ENCODE measurements at places on chromosomes 1 and 21. TPM values are rescaled to one million over a fixed set of nuclear protein-coding genes. Genes with fewer than 3 reads are reported as not detected.

CYP4Z1 gene
- total RNA-seq, result not detected

IKBKE gene
- total RNA-seq, result 21.4 TPM

MYCL gene
- 0.72 TPM for total RNA-seq

LAX1 gene
- total RNA-seq, result not detected

LHX8 gene
- total RNA-seq, result not detected

PRCC gene
- total RNA-seq, result 10.6 TPM

CFHR2 gene
- not detected for total RNA-seq

EDN2 gene
- not detected for total RNA-seq

PAFAH2 gene
- 11.9 TPM for total RNA-seq

LCE1A gene
- total RNA-seq, result not detected

GRCh38 chr1:59669752-59670312 lies 144.9 kb upstream of the HOOK1 start:
- DNase-seq, result peak; percentile 43

DNA sequence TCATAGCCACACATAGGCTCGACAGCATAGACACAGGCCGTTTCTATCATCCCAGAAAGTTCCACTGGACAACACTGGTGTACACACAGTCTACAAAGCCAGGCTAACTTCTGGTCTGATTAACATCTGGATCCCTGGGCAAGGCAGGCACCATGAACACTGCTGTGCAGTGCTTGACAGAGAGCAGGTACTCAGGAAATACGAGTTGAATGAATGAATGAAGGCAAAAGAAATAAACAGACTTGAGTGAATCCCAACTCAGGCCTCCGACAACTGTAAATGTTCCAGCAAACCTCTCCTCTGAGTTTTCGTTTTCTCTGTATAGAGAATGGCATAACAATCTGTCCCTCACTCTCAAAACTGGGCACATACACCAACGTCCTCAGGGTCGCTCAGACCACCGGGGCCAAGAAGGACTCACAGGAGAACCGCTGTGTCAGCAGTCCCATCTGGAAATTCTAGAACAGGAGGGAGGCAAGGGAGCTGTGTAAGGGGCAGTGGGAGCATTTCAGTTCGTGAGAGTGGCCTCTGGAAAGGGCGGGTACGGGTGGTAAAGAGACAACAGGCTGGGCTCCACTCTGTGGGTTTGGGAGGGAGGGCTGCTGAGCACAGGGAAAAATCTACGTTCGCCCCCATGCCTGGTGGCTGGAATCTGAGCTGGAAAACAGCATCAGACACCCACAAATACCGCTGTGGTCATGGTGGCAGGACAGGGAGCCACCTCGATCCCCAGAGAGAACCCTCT lies 15.1 kb upstream of the ECE1 start:
- no peak for DNase-seq

GRCh38 chr21:44867999-44868700 lies 5.3 kb downstream of the PTTG1IP start:
- no peak for DNase-seq

- DNase-seq, result no peak
These were observed 44.0 kb upstream of the FMO2 start for GRCh38 chr1:171140956-171141687.

- no peak for DNase-seq
These were observed 44.1 kb upstream of the DOCK7 start for GRCh38 chr1:62732331-62732730.

GRCh38 chr1:213484758-213485157 lies 433.7 kb downstream of the RPS6KC1 start:
- no peak for DNase-seq

- DNase-seq, result no peak
These were observed 48.8 kb upstream of the IGSF5 start for GRCh38 chr21:39696196-39696595.

- no peak for DNase-seq
These were observed 327.0 kb upstream of the DUSP10 start for GRCh38 chr1:222068937-222069336.

DNA sequence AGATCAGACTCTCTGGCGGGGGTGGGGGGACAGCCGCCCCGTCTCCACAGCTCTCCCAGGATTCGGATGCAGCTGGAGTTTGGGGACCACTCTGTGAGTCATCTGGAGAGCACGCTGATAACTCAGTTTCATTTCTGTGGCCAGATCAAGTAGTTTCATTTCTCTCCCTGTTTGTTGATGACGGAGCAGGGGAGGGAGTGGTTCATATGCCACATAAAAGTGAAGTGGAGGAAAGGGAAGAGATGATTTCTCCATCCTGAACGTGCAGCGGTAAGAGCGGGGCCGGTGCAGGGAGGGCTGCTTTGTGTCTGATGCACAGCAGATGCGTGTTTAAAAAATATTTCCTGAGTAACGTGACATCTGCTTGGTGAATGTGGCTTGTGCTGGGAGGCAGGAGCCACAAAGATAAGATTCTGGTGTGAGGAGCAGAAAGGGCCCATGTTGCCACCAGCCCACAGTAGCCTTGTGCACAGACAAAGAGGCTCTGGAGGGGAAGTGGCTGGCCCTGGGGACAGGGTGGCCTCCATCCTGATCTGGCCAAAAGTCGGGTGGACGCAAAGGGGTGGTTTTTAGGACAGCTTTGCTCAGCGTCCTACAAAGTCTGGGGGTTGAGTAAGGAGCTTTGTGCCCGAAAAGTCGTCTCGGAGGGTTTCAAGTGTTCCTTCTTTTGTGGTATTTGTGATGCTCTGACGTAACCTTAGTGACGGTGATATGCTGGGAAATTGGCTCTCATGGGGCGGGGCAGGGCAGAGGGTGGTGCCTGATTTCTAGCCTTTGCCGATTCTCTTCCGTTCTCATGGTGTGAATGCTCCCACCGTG lies at the start of gene MX2:
TSS of gene MX2 (plus strand) at position 242 of the 819 bp plus-strand sequence. CDS start 14,880 bp downstream, outside the sequence.
- DNase-seq, result peak; percentile 81

DNA sequence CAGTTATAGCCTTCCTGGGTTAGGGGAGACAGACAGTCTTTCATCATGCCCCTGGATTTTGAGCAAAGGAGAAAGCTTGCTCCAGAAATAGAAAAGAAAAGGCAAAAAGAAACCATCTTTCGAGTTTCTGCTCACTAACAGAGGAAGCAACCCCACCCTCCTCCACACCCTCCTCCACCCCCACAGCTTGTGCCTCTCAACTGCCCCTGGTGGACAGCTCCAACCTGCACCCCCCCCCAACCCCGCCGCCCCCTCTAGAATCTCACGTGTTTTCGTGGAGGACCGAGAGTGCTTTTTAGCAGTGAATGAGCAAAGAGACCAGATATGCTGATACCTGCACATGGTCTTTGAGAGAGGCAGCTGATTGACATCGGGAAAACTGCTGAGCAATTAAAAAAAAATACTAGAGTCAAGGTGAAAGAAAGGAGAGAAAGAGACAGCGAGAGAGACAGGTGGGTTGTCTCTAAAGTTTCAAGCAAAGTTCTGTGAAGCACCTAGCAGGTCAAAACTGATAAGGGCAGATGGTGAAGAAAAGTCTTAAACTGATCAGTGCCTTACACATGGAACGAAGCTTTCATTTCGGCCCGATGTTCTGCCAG lies 358.3 kb downstream of the KIF26B start:
- DNase-seq, result no peak

GRCh38 chr1:167126317-167126716 lies 32.4 kb downstream of the STYXL2 start:
- DNase-seq, result no peak

DNA sequence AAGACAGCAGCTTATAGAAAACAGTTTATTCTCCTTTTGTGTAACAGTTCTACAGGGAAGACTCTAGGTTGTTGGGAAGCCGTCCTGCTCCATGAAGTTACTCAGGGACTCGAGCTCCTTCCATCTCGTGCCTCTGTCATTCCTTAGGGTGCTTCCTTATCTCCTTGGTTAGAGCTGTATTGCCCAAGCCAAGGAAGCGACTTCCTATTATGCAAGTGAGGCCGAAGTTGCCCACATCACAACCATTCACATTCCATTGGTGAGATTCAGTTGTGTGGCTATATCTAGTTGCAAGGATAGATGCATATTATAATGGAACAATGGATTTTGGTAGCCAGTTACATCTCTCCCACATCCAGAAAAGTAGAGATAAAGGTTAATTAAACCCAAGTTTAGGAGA lies 9.0 kb downstream of the GSTM5 start:
- peak; percentile 5 for DNase-seq

DNA sequence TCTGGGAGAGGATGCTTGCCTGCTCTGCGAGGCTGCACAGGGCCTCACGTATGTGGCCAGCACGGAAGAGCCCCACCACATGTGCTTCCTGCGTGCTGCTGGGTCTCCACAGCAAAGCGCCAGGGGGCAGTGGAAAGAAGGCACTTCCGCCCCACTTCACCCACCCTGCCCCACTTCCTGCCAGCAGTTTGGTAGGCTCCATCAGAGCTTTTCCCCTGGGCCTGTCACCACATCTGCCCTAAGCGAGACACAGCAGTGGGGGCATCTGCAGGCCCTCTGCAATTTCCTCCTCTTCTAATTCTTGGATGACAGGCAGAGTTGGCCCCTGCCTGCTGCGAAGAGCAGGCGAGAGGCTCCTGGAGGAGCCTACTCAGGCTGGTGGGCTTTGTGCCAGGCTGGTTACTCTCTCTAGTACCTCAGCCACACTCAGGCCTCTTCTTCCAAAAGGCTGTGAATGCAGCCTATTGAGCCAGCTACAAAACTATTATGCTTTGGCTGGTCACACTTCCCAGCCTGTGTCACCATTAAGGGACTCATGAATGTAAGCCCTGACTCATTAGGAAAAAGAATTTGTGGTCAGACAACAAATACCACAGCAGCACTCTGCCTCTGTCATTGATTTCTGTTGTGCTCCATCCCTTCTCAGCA lies 25.0 kb downstream of the CD244 start:
- DNase-seq, result no peak

DNA sequence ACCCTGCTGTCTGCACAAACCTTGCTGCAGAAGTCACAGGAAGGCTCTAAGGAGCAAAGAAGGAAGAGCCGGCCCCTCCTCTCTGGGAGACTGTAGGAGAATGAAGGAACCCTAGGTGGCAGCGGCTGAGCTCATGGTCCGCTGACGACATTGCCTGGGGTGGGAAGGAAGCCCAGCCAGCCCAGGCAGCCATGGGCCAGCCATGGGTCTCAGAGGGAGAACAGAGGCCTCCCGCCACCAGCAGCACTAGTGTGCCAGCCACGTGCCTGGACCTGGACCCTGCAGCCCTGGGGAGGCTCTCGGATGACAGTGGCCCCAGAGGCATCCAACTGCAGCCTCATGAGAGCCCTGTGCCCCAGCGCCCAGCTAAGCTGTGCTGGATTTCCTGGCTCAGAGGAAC lies 49.2 kb upstream of the POFUT2 start:
- peak; percentile 33 for DNase-seq

GRCh38 chr1:1770102-1770501 lies 8.2 kb downstream of the NADK start:
- no peak for DNase-seq

GRCh38 chr1:187001198-187001889 lies 172.6 kb downstream of the PLA2G4A start:
- DNase-seq, result peak; percentile 91

DNA sequence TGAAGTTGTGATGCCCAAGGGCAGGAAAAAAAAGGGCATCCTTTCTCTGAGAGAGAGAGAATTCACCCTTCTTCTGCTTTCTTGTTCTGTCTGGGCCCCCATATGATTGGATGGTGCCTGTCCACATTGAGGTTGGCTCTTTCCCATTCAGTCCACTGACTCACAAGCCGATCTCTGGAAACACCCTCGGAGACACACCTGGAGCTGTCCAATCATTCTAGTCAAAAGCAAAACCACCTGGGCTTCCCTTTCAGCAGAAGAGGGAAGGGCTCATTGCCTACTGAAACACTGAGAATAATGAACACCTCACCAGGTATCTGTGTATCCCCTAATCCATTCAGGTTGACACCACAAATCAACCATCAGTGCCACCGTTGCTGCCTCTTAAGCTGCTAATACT lies 103.7 kb upstream of the GNG12 start:
- peak; percentile 25 for DNase-seq

DNA sequence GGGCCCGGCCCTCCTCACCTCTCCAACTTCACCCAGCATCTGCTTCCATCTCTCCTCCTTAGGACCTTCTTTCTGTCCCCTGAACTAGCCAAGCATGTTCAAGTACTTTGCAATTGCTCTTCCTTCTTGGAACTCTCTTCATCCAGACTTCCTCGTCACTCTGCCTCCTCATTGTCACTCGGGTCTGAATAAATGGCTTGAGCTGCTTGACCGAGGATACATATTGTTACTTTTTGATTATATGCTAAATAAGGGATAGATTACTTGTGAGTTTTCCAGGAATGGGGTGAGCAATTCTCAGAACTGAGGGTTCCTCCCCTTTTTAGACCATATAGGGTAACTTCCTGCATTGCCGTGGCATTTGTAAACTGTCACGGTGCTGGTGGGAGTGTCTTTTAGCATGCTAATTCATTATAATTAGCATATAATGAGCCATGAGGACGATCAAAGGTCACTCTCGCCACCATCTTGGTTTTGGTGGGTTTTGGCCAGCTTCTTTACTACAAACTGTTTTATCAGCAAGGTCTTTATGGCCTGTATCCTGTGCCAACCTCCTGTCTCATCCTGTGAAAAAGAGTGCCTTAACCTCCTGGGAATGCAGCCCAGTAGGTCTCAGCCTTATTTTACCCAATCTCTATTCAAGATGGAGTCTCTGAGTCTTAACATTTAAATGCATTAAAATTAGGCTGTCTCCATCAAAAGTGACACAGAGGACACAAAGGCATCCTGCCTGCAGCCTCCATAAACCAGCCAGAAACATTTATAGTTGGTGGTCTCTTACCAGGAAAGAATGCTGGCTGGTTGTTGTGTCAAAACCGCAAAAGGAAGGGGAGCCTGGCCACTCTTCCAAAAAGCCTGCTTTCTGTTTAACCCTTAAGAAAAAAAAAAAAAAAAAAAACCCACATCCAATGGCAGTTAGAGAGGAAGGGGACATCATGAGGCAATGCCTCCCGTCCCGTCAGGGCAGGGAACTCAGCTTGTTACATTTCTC lies 179.3 kb downstream of the KAZN start:
- DNase-seq, result no peak

DNA sequence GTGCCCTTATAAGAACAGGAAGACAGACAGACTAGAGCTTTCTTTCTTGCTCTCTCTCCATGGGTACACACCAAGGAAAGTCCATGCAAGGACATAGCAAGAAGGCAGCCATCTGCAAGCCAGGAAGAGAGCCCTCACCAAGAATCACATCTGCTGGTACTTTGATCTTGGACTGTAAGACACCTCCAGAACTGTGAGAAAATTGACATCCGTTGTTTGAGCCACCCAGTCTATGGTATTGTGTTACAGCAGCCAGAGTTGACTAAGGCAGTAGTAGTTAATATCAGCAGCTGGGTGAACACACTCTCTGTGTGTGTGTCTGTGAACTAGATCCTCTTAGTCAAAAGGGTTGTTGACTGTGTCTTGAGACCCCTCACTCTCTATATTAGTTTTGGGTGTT lies 53.8 kb upstream of the PPP2R5A start:
- DNase-seq, result no peak

GRCh38 chr1:77027847-77028246 lies 160.6 kb downstream of the ST6GALNAC5 start:
- no peak for DNase-seq

- no peak for DNase-seq
These were observed 14.5 kb downstream of the SLC6A17 start for GRCh38 chr1:110164725-110165350.

- DNase-seq, result no peak
These were observed 8.4 kb upstream of the KPNA6 start for GRCh38 chr1:32099426-32099825.

All from IMR-90 (cell line).